NCI-H526 (cell line): ENCODE measurements at places on chromosomes 13 and 19.

DNA sequence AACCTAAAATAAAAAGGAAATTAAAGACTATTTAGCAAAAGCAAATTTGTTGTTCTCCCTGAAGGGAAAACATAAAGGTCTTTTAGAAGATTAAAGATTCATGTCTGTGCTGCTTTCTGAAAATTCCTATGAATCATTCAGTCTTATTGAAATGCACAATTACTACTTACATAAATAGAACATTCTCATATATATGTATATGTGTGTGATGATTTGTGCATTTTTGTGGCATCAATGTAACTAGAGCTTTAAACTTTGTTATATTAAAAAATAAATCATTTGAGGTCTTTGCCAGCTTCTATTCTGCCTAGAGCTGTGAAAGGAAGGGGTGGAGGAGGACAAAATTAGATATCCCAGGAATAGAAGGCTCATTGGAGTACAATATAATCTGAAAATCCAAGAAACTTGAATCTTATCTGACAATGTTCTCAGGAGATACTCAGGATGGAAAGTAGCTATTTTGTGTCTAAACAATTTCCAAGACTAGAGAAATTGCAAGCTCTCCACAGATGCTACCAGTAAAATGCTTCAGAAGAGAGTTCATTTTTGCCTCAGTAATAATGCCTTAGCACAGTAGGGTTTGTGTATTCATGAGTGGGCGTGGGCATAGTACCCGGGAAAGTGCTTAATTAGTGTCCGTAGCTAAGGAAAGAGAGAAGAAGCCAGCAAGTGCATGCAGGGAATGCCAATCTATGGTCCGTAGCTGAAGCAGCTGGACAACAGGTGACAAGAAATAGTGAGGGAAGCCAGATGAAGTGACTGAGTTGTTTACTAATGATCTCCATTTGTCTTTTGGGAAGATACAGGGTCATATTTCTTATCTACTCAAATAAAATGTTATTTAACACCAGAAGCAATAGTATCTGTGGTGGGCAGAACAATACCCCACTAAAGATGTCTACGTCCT, 395.5 kb upstream of the NBEA start:
- DNase-seq: no peak

DNA sequence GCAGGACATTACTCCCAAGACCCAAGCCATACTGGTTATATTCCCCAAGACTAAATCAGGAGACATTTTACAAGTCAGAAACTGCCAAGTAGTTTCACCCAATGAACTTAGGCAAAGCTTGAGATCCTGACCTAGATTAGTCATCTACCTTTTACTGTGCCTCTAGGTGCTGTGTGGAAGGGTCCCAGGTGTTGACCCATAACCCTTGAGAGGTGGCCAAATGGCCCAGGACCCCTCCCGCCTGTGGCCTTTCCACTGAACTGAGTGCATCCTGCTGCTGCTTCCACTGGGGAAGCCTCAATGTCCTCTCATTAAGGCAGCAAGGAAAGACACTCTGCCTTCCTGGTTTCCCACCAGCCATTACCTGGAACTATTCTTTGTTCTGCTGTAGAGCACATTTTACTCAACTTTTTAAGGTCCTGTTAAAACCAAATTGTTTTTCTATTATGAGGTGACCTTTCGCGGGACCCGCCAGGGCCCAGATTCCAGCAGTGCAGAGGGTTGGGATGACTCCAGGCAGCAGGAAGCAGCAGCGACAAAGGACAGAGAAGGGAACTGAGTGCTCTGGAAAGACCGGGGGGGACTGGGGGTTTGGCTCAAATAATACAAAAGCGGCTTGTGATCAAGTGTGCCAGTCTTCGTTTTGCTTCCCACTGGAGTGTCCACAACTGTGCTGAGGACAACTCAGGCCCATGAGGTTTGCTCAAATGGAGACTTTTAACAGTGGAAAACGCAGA, 27.1 kb downstream of the ANKRD10 start:
- DNase-seq: no peak

DNA sequence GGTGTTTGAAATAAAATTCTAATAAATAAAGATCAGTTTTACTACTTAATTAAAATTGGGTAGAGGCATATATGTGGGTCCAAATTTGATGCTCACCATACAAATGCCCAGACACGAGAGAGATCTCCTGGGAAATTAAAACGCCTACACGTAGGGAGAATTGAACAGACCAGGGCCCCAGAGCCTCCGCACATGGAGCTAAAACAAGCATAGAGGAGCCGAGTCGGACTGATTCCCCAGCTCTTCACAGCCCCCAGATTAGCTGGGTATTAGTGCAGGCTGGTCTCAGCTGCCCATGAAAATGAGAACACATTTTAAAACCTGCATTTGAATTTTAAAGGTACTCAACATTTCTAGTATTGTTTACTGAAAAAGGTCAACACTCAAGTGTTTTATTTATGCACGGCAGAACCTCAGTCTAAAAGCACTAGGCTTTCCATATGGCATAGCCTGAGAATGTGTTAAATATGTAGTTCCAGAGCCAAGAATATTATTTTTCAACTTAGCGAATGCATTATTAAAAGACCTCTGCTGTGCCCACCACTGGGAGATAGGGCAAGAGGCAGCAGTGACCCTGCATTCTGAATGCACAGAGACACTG, 344.8 kb downstream of the ENOX1 start:
- DNase-seq: no peak

DNA sequence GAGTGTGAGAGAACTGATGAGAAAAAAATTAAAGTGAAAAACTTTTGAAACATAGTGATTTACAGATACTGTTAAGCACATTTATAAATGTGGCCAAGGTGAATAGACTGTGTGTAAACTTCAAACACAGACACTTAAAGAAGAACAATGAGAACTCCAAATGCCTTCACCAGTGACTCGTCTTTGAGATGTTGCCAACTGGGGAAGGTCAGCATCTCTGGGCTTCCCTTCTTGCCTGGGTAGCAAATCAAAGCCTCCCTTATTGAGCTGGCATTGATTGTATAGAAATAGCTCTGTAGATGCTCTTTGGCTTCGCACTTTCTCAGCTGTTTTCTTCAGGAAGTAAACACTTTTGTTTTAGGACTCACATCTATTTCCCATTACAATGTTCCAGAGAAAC, 177.3 kb upstream of the SGCG start:
- no peak for DNase-seq

DNA sequence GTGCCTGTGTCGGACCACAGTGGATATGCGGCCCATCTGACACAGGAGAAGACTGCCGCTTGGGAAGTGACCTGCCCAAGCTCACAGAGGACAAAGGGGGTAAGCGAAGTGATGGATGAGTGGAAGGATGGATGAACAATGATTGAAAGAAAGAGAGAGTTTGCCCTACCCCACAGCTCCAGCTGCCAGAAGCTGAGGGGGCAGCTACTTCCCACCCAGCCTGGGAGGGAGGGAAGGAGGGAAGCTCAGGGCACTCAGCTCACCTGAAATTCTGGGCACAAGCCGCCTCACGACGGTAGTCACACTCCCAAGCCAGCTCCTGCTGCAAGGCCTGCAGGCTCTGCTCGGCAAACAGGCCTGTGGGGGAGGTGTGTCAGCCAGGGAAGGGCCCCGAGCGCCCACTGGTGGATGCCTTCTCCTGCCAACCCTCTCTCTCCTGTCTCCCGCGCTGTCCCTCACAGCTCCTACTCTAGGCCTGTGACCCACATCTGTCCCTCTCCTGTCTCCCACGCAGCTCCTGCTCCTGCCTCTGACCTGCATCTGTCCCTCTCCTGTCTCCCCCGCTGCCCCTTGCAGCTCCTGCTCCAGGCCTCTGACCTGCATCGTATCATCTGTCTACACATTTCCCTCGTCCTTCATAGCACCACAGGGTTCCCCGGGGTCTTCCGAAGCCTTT, 12.0 kb upstream of the NUMBL start:
- peak; percentile 61 for DNase-seq

GRCh38 chr19:19269952-19270694, 3.0 kb downstream of the TM6SF2 start:
- no peak for DNase-seq

- DNase-seq: no peak
These were observed 239.0 kb downstream of the GGACT start for GRCh38 chr13:100349594-100349993.

DNA sequence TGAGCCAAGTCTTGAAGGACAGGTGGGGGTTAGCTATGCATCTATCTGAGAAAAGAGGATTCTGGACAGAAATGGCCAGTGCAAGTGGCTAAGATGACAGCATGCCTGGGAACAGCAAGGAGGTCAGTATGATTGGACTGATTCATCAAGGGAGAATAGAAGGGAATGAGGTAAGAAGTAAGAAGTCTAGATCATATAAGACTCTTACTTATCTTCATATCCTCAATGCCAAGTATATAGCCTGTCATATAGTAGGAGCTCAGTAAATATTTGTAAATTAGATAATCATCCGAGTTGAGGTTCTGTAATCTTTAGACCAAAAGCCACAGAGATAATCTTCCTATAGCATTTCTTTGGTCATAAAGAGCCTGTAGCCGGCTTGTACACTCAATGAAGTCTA, 103.3 kb upstream of the MLNR start:
- no peak for DNase-seq

- no peak for DNase-seq
These were observed 24.2 kb upstream of the C13orf46 start for GRCh38 chr13:113997845-113998751.
